Activated CD8-positive, alpha-beta memory T cell treated with anti-CD3 and anti-CD28 coated beads, Interleukin-2, amount 10 ng/mL, durations not matched to agents 7 days and 5 days (primary cell): ENCODE measurements at places on chromosomes 3 and 15.

- no peak for DNase-seq
Observed at GRCh38 chr15:59157840-59158700, 48.6 kb upstream of the LDHAL6B start.

- no peak for DNase-seq
Observed at GRCh38 chr3:71146673-71147072, 436.9 kb downstream of the FOXP1 start.

GRCh38 chr3:71979175-71979574, 194.2 kb upstream of the PROK2 start:
- DNase-seq, result no peak

DNA sequence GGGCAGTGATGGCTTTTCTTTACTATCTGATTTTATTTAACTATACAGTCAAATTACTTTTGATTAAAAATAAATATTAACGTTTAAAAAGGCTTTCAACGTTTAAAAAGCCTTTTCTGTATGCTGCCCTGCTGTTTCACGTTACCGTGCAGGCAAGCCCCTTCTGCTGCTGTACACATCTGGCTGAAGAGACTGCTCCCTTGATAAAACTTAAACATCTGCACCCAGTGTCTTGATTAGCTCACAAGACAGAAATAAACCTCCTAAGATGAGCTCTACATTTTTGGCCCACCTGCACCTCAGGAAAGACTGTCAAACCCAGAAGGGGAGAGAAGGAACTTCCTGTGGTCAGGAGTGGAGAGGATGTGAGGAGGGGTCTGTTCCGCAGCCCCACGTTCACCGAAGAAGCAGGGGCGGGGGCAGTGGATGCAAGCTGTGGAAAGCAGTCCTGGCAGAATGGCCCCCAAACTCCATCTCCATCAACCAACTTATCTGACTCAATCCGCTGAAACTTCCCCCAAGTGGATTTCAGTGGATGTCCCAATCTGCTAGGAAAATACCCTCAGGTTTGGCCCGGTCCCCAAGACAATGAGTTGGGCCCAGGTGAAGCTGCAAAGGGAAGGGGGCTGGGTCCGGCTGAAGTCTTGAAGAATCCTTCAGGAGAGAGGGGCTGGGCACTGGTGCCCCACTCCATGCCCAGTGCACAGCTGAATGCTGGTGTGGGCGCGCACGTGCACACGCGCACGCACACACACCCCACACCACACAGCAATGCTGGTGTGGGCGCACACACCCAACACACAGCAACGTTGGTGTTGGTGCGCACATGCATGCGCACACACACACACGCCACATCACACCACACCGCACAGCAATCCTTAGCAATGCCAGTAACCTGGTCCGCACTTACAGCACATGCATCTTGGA, 88.6 kb downstream of the LRIG1 start:
- DNase-seq, result no peak

DNA sequence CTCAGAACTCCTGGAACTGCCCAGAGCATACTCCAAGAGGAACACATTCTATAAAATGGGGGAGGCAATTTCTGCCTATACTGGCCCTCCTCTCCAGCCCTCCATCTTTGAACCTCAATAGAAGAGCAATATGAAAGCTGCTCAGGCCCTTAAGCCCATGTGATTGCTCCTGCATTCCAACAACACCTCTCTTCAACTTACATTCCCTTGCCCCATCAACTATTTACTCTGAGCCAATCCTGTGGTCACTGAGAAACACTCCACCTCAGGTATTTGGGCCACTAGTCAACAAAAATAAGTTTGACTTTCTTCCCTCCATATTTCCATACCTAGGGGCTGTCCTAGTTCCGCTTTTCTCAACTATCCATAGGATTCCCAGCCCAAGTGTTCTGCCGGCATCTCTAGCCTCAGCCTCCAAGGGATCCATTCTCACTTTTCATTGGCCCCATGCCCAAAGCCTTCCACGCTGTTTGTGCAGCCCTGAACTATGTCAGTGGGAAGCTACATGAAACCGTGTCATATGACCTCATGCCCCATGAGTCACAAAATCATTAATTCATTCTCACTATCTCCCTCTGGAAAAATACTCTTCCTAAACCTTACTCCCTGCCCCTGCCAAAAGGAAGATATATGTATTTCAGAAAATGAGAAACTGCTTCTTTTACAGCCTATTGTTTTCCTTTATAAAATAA, 61.6 kb downstream of the GJD2 start:
- no peak for DNase-seq

DNA sequence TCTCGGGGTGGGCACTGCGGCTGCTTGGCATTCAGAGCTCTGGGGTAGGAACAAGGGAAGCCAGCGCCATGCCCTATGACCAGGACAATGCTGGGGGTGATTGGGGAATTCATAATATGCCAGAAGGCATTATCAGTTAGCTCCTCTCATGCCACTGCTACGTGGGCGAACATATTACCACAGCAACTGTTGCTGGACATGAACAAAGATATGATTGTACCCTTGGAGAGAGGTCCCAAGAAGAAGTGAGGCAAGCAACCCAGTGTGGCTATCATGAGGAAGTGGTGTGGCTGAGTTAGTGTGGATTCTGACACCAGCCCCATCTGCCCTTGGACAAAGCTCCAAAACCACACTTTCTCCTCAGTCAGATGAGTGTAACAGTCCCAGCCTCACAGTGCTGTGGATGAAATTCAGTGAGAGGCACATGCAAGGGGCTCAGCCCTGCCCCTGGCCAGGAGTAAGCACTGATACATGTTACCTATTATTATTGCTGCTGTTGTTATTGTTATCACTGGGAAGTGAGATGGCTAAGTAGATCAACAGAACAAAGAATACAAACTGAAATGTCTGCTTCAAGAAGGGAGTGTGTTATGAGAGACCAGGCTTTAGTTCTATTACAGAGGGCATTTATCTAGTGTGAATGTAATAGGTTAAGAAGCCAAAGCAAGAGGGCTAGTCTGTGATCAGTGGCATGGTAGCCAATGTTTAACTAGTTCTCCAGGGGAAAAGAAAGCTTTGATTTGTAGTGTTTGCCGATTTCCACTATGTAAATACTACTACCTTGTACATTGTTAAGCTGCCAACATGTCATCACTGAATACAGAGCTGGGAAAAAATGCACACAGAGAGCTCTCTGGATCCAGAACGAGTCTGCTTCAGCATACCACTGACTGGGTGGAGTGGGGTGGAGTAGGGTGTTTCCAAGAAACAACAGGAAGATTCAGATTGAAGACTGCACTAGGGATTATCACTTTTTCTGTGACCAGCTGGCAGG, 222.3 kb upstream of the EIF1B start:
- no peak for DNase-seq

DNA sequence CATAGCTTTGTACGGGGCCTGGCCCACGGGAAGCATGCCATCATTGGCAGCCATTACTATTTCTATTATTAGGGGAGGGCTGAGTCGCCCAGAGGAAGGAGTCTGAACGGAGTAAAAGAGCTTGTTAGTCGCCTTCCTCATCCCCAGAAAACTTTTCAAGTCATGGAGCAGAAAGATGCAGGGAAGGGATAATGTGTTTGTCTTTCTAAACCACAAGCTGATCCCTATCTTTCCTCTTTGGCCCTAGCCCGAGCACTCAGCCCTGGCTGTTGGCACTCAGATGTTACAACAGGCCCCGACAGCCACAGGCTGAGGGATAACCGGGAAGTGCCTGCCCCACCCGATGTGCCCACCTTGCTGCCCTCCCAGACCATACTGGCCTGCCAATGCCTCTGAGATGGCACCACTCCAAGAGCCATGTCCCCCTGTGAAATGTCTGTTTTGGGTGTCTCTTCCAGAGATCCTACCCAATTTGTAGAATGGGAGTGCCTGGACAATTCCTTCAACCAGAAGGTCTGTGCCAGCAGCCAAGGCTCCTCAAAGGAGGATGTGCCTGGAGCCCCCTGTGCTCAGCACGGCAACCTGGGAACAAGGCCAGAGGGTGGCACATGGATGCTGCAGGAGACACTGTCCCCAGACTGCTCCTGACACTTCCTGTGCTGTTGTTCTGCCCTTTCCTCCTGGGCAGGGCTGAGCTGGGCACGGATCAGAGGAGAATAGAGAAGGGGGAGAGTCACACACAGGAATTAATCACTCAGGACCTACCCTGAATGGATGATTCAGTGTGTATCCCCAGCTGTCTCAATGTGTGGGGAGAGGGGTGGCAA, 10.8 kb downstream of the PAK6 start:
- DNase-seq, result no peak

DNA sequence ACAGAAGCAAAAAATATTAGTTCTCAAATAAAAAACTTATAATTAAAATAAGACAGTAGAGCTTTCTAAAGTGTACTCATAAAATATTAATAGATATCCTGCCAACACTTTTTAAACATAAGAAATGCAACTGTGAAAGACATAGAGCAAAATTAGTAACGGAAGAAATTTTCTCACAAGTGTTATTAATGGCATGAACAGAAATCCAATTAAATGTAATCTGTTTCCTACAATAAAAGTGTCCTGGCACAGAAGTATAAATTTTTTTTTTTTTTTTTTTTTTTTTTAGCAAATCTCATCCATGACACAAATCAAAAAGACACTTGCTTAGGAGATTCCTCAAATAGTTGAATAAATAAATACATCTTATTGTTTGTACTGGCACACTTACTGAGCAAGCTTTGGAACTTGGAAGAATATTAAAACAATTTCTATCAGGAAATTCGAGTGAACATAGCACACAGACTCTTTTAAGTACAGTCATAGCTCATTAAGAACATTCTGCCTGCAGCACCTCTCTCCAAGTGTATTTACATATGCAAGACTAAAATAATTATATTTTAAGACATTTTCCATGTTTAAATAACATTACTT, 227.2 kb upstream of the ROBO2 start:
- no peak for DNase-seq

GRCh38 chr3:51436998-51437639, 46.0 kb downstream of the RBM15B start:
- no peak for DNase-seq

- DNase-seq, result no peak
Observed at GRCh38 chr15:42693942-42694341, 43.0 kb downstream of the CDAN1 start.

DNA sequence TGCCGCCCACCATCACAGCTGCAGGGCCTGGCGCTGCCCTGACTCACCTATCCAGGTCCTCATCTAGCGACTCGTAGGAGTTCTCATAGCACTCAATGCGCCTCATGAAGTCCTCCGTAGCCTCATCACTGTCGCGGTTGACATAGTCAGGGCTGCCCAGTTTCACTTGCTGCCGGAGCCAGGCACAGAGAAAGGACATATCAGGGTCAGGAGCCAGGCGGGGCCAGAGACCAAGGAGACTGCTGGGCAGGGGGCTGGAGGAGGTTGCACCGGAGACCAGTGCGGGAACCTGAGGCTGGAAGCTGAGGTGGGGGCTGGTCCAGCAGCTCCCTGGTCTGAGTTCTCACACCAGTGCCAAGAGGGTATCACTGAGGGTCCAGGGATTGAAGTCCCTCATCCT, 18.2 kb downstream of the PFKFB4 start:
- DNase-seq, result no peak
